ENCODE measurements at places on chromosomes 5 and 9.

- no peak for DNase-seq
Measured at GRCh38 chr5:124954784-124955183, 208.3 kb upstream of the ZNF608 start.

- DNase-seq: no peak
Measured at GRCh38 chr5:85813146-85813545, 804.6 kb upstream of the COX7C start.

DNA sequence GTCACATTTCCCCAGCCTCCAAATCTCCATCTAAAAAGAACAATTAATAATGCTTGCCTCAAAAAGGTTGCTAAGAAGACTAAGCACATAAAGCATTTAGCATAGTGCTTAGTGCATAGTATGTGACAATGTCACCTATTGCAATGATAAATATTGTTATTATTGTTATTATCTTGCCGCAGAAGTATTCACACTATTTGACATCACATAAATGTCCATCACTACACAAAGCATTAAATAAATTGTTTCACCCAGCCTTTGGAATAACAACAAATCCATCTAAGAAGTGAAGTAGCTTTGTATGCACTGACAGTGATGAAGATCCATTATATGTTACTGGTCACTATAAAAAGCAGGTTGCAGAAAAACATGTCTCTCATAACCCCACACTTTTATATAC, 2263.9 kb upstream of the WWC1 start:
- no peak for DNase-seq

- no peak for DNase-seq
Measured at GRCh38 chr5:96962540-96962991, 26.7 kb downstream of the LNPEP start.

GRCh38 chr5:111697881-111698757, 58.9 kb downstream of the NREP start:
- no peak for DNase-seq

DNA sequence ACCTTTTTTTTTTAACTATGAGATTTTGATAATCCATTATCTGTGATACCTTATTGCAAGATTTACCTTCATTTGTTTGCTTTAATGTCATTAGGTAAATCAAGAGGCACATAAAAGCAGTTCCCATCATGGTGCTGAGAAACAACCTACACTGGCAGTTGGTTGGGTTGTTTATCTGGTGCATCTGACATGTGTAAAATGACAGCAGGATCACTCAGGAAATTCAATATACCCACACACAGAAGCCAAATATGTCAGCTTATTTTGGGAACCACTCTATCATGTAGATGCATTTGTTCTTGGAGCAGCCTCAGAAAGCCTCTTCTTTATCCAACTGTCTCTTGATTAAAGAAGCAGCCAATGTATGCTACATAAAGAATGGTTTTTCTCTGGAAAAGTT, 7.8 kb upstream of the CCDC192 start:
- no peak for DNase-seq

GRCh38 chr5:91494447-91494996, 111.4 kb upstream of the ARRDC3 start:
- no peak for DNase-seq

DNA sequence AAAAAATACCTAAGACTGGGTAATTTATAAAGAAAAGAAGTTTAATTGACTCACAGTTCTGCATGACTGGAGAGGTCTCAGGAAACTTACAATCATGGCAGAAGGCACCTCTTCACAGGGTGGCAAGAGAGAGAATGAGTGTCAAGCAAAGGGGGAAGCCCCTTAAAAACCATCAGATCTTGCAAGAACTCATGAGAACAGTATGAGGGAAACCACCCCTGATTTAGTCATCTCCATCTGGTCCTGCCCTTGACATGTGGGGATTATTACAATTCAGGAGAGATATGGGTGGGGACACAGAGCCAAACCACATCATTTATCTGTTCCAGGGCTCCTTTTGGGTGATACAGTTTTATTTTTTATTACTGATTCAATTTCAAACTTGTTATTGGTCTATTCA, 23.2 kb upstream of the ADAMTS16 start:
- no peak for DNase-seq

GRCh38 chr5:179879003-179879689, 20.5 kb upstream of the MRNIP start:
- no peak for DNase-seq

- peak; percentile 29 for DNase-seq
Measured at GRCh38 chr9:21813575-21814473, 11.4 kb downstream of the MTAP start.

GRCh38 chr9:89419978-89420394, 77.9 kb downstream of the SEMA4D start:
- DNase-seq: no peak

DNA sequence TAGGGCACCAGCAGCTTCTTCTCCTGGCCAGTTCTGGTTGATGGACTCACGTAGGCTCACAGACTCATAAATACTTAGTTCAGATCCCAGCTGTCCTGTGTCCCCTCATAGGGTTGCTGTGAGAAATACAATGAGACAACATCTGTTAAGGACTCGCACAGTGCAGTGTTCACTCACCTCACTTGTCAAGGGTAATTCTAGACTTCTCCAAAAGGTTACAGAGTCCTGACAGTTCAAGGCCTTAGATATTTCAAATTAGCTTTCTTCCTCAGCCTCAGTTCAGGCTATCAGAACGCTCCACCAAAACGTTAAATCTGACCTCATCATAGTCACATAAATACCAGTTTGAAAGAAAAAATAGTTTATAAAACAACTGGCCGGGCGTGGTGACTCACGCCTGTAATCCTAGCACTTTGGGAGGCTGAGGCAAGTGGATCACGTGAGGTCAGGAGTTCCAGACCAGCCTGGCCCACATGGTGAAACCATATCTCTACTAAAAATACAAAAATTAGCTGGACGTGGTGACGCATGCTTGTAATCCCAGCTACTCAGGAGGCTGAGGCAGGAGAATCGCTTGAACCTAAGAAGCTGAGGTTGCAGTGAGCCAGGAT, 106.3 kb downstream of the UGCG start:
- DNase-seq: no peak

- DNase-seq: no peak
Measured at GRCh38 chr9:116179568-116179967, 26.0 kb downstream of the PAPPA start.

- DNase-seq: no peak
Measured at GRCh38 chr9:116592970-116593369, 94.1 kb upstream of the TRIM32 start.

DNA sequence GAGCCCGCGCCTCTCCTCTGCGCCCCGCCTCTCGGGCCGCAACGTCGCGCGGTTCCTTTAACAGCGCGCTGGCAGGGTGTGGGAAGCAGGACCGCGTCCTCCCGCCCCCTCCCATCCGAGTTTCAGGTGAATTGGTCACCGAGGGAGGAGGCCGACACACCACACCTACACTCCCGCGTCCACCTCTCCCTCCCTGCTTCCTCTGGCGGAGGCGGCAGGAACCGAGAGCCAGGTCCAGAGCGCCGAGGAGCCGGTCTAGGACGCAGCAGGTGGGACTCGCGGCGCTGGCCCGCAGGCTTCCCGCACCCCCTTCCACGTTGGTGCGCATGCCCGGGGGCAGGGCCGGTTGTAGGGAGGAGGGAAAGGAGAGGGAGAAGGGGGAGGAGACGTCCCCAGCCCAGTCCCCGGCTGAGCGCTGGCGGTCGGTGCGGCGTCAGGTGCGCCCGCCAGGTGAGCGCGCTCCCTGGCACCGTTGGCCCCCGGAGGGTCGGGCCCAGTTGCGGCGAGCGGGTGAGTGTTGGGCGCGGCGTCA, at the start of gene OCLN:
Gene OCLN (plus strand): TSS at position 400 of the 532 bp plus-strand sequence. CDS start 11,455 bp downstream, outside the sequence.
- no peak for DNase-seq

DNA sequence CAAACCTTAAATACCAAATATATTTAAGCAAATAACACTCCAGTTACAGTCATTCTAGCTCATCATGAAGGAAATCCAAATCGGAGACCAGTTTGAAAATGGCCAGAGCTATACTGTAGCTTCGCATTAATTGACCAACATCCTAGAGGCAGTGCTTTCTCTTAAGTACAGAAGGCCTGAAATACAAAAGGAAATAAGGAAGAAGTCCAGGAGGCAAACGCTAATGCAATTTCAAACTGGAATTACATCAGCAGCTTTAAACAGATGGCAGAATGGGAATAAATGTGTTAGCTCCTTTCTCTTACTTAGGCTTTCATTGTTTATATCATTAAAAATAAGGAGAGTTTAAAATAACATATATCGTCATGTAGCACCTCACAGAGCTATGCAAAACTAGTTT, 197.0 kb downstream of the SEC61B start:
- DNase-seq: no peak

DNA sequence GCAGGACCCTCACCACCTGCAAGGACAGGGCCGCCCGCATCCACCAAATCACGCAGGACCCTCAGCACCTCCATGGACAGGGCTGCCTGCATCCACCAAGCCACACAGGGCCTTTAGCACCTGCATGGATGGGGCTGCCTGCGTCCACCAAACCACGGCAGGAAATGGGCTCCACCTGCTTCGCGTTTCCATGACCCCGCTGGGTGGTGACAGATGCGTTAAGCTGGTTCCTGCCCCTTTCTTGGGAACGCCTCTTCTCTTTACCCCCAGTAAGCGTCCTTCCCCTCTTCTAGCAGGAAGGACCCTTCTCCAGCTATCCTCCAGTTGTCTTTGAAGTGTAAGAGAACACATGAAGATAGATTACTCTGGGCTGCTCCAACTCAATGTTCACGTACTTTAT, 13.5 kb downstream of the FBP1 start:
- no peak for DNase-seq

DNA sequence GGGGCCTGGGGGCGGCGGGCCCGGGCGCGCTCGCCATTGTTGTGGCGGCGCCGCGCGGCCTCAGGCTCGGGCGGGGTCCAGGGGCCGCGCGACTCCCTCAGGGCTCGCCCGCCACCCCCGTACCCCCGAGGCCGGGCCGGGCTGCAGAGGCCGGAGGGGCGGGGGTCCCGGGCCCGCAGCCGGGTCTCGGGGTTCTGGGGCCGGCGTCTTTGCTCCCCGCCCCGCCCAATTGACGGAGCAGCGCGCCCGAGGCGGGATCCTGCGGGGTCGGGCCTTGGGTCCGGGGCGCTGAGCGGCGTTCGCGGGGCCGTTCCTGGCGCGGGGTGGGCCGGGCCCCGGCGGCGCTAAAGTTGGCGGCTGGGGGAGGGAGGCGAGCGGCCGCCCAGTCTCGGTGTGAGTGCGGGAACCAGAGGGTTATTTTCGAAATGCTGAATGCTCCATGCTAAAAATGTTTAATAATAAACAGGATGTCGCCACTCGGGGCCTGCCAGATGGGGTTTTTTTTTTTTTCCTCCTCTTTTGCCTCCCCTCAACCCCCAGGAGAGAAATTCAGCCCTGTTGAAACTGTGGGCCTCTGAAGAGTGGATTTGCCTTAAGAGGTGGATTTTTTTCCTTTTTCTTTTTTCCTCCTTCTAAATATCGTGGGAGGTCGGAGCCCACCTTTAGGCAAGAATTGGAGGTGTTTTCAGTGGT, 724 bp downstream of the PRRC2B start:
- DNase-seq: peak; percentile 28

DNA sequence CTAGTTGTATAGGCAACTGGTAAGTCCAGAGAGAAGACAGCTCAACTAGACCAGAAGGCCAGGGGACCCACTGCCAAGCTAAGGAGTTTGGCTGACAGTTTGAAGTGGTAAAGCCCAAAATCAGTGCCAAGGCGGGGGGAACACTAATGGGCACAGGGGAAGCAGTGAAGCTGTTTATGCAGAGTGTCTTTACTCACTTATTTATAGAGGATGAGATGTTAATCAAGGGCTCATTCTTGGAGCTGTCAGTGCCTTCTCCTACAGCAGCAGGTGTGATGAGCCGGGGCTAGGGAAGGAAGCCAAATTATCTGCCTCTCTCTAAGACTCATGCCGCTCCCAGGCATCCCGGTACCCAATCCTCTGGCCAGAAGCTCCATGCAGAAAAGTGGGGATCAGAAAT, 75.2 kb upstream of the GALNT10 start:
- DNase-seq: no peak

DNA sequence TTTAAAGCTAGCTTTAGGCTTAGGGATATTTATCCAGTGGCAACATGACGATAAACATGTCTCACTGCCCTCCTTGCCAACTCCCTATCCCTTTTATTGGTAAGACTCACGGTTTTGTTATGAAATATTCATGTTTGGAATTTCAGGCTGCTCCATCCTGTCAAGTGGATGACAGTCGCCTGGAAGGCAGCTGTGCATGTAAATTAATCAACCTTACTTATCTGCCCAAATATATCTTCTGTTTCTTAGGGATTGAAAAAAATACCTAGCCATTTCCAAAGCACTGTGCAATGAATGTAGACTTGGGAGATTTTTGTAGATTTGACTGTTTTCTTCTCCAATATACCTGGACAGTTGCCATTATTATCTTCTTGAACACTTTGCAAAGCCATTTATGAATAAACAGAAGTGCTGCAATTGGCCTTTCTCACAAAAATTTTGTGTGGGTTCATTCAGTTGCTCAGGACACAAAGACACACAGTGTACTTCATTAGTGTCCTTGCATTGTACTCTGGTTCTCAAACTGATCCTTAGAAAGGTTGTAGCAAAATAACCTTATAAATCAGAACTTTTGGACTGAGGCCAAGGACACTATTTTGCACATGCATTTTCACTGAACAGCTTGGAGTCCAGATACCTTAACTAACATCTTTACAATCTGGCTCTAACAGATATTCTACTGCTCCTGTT, 889.4 kb upstream of the SEMA6A start:
- DNase-seq: no peak

DNA sequence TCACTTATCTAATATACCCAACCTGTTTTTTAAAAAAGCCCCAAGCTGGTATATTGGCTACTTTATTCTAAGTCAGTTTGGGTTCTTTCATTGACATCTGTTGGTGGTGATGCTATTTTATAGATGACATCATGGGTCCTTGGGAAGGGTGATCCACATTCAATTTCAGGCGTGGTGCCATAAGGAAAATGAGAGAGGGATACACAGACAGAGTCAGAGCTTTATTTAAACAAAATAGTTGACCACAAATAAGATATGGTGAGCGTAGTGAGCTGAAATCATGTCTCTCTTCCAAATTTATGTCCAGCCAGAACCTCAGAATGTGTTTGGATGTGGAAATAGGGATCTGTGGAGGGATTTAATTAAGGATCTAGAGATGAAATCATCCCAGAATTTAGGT, 302.4 kb downstream of the MAT2B start:
- DNase-seq: no peak

DNA sequence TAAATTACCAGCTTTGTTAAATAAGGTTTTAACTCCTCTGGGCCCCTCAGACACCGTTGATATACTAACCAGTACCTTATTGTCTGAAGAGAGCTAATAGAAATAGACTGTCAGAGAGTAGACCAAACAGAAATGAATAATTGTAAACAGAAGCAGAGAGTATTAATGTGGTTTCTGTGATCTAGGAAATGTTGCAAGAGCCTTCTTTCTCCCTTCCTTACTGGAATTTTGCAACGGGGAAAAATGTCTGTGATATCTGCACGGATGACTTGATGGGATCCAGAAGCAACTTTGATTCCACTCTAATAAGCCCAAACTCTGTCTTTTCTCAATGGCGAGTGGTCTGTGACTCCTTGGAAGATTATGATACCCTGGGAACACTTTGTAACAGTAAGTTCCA, 5.1 kb downstream of the TYRP1 start:
- no peak for DNase-seq

All from activated CD4-positive, alpha-beta T cell treated with anti-CD3 and anti-CD28 coated beads for 1 hour (primary cell).